ENCODE measurements at places on chromosomes 5 and 9. TPM values are rescaled to one million over a fixed set of nuclear protein-coding genes. Genes with fewer than 3 reads are reported as not detected.

DDX4 gene
- not detected for total RNA-seq

AJM1 gene
- total RNA-seq = 1.2 TPM

BSPRY gene
- total RNA-seq = 3.9 TPM

GABRA6 gene
- not detected for total RNA-seq

RETREG1 gene
- 27.7 TPM for total RNA-seq

TPPP gene
- 4.7 TPM for total RNA-seq

BAAT gene
- not detected for total RNA-seq

ADAMTS12 gene
- 7.6 TPM for total RNA-seq

C9orf78 gene
- 36.6 TPM for total RNA-seq

Data from vagina (tissue), 2 donors.